Chondrocyte (in vitro differentiated cells): ENCODE measurements at places on chromosomes 6 and 20. TPM values are rescaled to one million over a fixed set of nuclear protein-coding genes. Genes with fewer than 3 reads are reported as not detected.

- no peak for DNase-seq
Measured at GRCh38 chr20:58188527-58188926, 39.9 kb downstream of the ANKRD60 start.

DNA sequence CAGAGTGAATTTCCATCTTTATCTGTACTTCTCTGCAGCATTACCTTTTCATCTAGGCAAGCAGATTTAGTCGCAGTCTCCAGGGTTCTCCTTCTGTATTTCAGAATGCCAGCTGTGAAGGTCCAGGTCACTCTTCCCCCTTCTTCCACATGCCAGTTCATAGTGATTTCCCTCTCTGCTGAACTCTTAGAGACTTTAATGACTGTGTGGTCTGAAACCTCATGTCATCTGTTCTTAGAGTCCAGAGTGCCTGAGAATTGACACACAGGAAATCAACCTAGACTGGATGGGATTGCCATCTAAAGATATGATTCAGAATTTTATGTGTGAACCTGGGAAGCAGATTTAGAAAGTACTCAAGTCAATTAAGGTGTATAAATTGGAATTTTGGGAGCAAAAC lies 248.1 kb downstream of the TPBG start:
- no peak for DNase-seq

GRCh38 chr6:119929121-119929520 lies 579.6 kb upstream of the MAN1A1 start:
- no peak for DNase-seq

DNA sequence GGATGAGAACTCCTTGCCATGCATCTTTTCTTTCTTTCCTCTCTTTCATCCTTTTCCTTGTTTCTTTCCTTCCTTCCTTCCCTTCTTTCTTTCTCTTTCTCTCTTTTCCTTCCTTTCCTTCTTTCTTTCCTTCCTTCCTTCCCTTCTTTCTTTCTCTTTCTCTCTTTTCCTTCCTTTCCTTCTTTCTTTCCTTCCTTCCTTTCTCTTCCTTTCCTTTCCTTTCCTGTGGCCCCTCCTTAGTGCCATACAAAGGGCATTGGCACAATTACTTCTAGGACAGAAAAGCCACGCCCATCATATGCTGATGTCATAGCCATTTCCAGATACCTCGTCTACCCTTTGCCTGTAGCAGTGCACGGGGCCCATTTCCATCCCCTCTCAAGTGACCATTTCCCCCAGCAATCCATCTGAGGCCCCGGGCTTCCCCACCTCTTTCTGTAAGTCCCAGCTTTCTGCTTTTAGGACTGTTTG lies 2.2 kb upstream of the CENPB start:
- DNase-seq = no peak

GRCh38 chr6:90471263-90471662 lies 115.6 kb downstream of the MAP3K7 start:
- no peak for DNase-seq

- no peak for DNase-seq
Measured at GRCh38 chr20:11277858-11278257, 604.1 kb upstream of the JAG1 start.

GRCh38 chr20:18694071-18694470 lies 106.2 kb downstream of the DTD1 start:
- no peak for DNase-seq

- DNase-seq = no peak
Measured at GRCh38 chr6:67956352-67956751, 678.7 kb upstream of the ADGRB3 start.

DNA sequence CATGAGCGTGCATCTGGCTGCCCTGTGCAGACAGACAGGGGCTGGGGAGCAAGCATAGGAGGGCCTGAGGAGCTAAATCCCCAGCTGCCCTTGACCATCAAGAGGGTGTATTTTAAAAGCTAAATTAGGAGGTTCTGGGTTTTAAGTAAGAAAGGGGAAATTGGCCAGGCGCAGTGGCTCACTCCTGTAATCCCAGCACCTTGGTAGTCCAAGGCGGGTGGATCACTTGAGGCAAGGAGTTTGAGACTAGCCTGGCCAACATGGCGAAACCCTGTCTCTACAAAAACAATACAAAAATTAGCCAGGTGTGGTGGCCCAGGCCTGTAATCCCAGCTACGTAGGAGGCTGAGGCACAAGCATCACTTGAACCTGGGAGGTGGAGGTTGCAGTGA lies 27.8 kb downstream of the SERPINB6 start:
- DNase-seq = no peak

GRCh38 chr6:116783852-116784251 lies 18.3 kb upstream of the FAM162B start:
- no peak for DNase-seq

GRCh38 chr20:59413326-59413865 lies 113.0 kb downstream of the EDN3 start:
- DNase-seq = no peak

DNA sequence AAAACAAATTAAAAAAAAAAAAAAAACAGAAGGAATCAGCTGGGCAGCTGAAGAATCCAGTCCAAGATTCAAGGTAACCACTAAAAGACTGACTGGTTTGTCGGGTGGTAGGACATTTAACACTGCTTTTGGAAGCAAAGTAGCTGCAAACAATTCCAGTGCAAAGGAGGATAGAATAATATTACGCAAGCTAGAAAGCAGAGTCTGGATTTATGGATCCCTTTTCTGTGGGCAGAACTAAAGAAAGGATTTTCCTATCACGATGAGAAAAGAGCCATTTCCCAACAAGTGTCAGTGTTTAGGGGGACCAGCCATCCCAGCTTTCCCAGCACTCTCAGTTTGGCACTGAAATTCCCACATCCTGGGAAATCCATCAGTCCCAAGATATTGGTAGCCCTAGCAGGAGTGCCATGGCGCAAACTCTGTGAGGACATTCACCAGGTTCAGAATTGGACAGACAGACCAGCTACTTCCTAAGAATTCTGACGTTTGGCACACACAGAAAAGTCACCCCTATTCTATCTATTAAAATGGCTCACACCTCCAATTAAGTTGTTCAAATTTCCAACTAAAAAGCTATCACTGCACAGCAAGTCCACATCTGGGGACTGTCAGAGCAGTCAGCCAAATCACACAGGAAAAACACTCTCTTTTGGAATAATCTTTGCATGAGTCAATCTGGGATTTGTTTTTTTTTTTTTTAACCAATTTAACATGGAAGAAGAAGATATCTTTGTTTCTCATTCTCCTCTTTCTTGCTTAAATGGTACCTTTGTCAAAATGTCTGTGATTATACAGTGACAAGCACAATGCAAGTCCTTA lies 356.8 kb upstream of the ARID1B start:
- no peak for DNase-seq

DNA sequence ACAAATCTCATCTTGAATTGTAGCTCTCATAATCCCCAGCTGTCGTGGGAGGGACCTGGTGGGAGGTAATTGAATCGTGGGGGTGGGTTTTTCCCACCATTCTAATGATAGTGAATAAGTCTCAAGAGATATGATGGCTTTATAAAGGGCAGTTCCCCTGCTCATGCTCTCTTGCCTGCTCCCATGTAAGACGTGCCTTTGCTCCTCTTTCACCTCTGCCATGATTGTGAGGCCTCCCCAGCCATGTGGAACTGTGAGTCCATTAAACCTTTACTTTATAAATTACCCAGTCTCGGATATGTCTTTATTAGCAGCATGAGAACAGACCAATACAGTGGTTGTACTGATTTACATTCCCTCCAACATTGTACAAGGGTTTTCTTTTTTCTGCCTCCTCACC lies 69.7 kb downstream of the SUN5 start:
- DNase-seq = no peak

- no peak for DNase-seq
Measured at GRCh38 chr6:167341038-167341583, 16.2 kb downstream of the TTLL2 start.

DNA sequence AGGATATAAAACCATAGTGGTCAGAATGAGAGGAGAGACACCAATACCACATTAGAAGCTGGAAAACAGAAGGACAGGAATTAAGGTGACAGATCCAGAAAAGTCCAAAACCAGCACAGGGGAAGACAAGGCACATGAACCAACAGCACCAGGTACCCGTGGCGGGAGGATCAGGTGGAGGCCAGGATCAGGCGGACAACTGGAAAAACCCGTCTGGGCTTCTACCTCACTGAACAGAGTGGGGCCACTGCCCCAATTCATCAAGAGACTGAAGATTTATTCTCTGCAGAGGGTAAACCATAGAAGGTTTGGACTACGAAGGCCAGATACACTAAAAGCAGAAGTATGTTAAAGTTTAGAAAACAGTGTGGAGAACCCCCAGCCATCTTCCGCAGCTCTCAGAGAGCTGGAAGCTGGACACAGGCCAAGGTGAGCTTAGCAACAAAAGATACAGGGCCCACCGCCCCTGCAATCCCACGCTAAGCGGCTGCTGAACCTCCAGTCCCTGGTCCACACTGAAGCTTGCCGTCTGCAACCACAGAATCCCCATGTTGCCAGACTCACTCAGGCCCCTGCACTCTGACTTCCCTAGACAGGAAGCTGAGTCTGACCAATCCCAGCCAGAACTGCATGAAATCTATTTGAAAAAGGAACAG lies 29.9 kb downstream of the ABHD12 start:
- no peak for DNase-seq

DNA sequence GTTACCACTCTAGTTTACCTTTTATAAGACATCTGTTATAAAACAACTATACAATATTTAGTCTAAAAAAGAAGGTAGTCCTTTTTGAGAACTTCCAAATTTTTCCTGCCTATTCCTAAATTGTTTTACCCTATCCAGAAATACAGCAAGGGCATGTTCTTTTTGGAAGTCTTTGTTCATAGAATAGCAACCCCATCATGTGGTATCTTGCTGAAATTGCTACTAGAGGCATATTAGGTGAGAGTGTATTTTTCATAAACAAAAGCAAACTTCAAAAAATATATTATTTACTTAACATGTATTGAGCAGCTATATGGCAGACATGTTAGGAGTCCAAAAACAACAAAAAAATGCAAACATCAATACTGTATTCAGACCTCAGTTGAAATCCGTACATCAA lies 371.8 kb upstream of the NRSN1 start:
- DNase-seq = no peak

DNA sequence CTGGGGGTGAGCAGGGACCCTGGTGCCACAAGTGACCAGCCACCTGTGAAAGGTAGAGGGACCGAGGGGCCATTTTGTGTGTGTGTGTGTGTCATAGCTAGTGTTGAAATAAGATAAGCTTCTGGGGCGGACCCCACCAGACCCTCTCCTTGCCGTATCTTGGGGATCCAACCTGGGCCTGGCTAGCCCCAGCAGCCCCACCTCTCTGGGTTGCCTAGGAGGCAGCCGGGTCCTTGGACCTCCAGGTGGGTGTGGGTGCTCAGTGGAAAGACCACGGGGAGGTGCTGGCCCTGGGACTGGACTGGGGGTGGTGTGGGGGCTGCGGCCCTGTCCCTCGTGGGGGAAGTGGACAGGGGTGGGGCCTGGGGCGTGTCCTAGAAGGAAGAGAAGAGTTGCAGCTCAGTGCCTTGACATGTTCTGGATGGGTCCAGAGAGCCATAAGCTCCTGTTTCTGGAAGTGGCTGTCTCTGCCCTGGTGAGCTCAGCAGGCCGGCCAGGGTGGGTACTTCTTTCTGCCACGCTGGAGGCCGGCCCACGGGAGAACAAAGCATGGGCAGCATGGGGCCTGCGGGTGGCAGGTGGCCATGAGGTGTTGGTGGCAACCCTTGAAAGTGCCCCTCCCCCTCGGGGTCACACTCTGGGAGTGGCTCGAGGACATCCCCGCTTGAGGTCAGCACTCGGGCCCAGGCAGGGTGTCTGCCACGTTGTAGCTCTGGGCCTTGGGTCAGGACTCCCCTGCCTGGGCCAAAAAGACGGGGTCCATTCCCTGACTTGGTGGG lies 8.4 kb downstream of the RBBP8NL start:
- no peak for DNase-seq

GRCh38 chr20:32205110-32205842 lies 2.3 kb downstream of the PLAGL2 start:
- DNase-seq = no peak

- peak; percentile 36 for DNase-seq
Measured at GRCh38 chr20:64148581-64148980, 15.7 kb upstream of the MYT1 start.

DNA sequence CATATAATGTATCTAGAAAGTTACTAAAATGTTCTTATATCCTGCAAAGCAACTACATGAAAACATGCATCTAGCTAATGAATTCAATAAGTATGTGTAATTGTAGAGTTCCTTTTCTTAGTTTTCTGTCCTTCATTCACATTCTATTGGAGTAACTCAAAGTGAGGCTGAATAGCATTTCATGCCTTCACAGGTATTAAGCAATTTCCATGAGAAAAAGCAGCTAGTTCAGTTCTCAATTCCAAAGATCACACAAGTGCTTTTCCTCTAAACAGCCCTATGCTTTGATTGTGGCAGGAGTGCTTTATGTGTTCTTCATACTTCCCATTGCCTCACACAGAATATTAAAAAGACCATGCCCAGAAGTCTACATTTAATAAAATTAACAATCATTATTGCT lies 274.9 kb downstream of the RFPL4B start:
- DNase-seq = no peak

DNA sequence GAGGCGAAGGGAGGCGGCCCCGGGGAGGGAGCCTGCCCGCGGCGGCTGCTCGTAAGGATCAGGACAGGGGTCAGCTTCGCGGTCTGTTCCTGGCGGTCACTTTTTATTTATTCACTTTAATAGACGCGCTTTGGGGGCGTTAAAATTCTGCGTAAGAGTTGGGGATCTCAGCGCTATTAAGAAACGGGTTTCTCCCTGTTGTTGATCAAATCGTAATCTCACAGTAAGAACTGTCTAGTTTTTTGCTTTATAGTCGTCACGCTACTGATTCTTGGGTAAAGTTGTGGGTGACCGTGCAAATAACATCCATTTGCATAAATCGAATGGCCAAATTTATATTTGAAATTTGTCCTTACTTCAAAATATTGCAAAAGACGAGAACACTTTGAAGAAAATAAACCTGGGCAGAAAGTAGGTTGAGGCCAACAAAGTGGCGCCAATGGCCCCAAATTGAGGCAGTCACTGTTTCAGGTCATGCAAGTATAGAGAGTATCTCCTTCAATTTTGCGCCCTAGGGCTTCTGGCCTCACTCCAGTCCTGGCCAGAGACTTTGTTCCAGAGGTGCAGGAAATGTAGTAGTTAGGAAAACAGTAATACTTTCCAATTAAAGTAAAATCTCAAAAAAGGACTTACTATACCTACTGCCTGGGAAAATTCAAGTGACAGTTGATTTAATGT lies 963 bp upstream of the RMND1 start:
- no peak for DNase-seq

The NKX2-2 gene
- total RNA-seq = not detected in 3 replicates

The FANCE gene
- 5.6 to 7.4 TPM (median 6.8 TPM) in 3 replicates for total RNA-seq

The ASIP gene
- total RNA-seq = not detected in 3 replicates

The NKX2-4 gene
- total RNA-seq = not detected in 3 replicates

The LMBRD1 gene
- 28.7 to 36.1 TPM (median 28.8 TPM) in 3 replicates for total RNA-seq

The ELOVL4 gene
- 4.4 to 6.1 TPM (median 5.7 TPM) in 3 replicates for total RNA-seq

The LRRC73 gene
- 0.24 to 0.62 TPM (median 0.49 TPM) in 3 replicates for total RNA-seq

The EYS gene
- not detected in 3 replicates for total RNA-seq

The SRPK1 gene
- total RNA-seq = 31.2 to 33.0 TPM (median 32.0 TPM) in 3 replicates

The MATN4 gene
- 0.10 to 0.26 TPM in 2 of 3 replicates, not detected in the other for total RNA-seq

The TRMT6 gene
- 9.3 to 11.4 TPM (median 9.7 TPM) in 3 replicates for total RNA-seq

The CRISP3 gene
- not detected in 3 replicates for total RNA-seq

The VGLL2 gene
- total RNA-seq = not detected in 3 replicates

The AKAP12 gene
- 75.5 to 184 TPM (median 176 TPM) in 3 replicates for total RNA-seq

The CST7 gene
- total RNA-seq = not detected in 3 replicates
